Left colon (tissue), 2 donors: ENCODE measurements at places on chromosomes 5 and 9.

- DNase-seq, result no peak
Observed at GRCh38 chr5:82111191-82111590, 139.4 kb downstream of the ATG10 start.

- DNase-seq, result no peak
Observed at GRCh38 chr9:117249799-117250198, 165.1 kb downstream of the ASTN2 start.

- DNase-seq, result no peak
Observed at GRCh38 chr9:71037521-71037920, 83.9 kb downstream of the TRPM3 start.

DNA sequence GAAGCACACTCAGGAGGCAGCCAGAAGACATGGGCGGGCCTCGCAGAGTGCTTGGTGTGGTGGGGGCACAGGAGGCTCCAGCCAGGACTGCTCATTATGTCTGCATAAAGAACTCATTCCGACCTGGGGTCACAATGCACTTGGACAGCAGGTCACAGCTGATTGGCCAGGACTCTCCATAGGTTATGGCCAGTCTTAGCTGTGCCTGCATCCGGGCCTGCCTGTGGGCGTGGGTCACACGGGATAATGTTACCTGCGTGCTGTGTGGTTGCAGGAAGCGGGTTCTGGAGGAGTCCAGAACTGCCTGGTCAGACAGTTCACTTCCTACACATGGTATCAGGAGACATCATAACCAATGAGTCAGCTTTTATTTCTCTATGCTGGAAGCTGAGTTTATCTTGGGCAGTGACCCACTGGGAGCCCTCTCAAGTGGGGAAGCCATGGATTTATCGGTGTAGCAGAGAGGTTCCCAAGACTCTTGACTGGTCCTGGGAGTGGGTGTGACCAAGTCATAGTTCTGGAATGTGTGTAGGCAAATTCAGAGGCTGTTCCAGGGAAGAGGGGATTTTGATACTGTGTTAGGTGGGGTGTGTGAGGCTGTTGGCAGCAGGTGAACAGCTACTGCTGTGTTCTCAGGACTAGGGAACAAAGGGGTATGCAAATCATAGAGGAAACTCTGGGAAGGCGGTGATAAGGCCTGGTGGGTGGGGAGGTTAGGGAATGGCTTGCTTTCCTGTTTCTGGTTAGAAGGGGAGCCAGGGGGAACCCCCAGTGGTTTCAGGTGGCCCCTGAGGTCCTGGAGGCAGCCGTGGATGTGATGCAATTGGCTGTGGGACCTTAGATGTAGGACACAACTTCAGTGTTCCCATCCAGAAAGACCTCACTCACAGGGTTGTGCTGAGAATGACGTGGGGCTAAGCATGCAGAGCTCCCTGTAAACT lies 51.3 kb downstream of the ARHGEF37 start:
- peak; percentile 70 for DNase-seq
